Progenitor cell of endocrine pancreas (in vitro differentiated cells): ENCODE measurements at places on chromosomes 7 and 10.

- no peak for DNase-seq
These were observed 22.0 kb upstream of the OCM2 start for GRCh38 chr7:98011996-98012395.

DNA sequence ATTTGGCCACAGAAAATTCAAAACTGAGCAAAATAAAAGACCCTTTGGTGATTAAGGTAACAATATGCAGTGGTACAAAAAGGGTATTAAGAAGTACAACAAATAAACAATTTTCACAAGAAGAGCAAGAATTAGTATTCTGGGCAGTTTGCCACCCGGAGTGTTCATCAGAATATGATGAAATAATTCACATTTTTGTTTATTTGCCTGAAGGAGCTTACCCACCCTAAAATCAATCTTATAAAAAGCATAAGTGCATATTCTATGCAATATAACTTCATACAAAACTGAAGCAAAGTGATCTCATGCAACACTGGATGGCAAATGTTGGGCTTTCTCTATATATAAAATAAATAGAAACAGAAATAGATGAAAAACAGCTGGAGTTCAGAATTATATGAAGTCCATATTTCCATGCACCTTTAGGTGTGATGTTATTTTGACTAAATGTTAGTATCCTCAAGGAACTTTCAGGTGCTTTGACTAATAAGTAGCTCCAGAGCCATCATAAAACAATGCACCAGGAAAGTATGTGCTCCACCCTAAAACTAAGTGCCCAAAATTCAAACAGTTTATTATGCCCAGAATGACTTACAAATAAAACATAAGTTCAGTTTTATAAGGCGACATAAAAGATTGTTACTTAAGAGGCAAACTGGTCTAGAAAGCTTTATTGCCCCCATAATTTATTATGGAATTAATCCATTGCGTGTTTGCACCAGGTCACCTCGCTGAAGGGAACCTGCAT is 474.3 kb downstream of the SEMA3D start:
- DNase-seq, result no peak

- no peak for DNase-seq
These were observed 13.5 kb upstream of the PCGF5 start for GRCh38 chr10:91206837-91207474.

DNA sequence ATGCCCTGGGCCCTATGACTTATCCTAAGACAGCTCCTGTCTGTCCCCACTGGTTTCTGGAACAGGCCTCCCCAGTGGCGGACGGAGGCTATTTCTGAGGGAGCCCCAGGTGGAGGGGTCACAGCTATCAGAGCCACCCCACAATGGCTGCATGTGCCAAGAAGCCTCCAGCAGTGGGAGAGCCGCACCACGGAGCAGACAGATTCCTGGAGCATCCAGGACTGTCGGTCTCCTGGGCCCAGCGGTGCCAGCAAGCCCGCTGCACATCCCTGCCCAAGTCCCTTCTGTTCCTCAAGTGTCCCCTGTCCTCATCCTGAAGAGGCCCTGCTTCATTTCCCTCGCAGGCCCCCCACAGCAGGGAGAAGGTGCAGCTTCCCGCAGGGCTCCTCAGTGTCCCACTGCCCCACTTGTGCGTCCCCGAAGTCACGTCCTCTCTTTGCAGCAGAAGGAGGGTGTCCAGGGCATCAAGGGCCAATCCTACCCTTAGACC is 193.0 kb upstream of the SHH start:
- no peak for DNase-seq

GRCh38 chr10:132932461-132933307 is 9.7 kb downstream of the CFAP46 start:
- no peak for DNase-seq

DNA sequence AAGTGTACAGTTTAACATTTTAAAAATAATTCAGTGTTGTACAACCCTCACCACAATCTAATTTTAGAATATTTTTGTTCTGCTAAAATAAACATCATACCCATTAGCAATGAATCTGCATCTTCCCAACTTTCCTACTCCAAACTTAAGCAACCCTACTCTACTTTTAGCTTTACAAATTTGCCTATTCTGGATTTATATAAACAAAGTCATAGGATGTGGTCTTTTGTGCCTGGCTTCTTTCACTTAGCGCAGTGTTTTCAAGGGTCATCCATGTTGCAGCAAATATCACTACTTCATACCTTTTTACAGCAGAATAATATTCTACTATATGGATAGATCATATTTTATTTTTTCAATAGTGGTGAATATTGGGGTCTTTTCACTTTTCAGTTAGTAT is 18.9 kb downstream of the CALML3 start:
- DNase-seq, result no peak

GRCh38 chr7:151715666-151716315 is 161.1 kb downstream of the PRKAG2 start:
- DNase-seq, result no peak

DNA sequence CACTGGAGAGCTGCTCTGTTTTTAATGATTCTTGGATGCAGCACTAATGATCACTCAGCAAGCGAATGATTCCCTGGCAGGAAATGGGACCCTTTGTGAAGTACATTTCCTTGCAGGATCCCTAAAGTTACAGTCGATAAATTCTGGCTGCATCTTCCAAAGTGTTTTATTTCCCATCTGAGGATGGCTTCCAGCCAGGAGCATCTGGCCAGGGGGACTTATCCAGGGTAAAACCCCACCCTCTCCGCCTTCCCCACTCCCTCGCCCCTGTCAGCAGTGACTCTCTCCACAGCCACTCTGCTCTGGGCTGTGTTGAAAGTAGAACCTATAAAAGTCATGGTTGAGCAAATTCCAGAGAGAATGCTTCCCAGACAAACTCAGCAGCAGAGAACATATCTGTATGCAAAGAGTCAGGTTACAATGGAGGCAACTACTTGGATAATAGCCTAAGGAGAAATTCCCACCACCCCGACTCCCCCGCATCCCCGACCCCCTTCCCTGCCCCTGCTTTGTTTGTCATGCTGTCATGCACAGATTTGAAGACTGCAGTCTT is 111.0 kb upstream of the ANLN start:
- DNase-seq, result no peak

DNA sequence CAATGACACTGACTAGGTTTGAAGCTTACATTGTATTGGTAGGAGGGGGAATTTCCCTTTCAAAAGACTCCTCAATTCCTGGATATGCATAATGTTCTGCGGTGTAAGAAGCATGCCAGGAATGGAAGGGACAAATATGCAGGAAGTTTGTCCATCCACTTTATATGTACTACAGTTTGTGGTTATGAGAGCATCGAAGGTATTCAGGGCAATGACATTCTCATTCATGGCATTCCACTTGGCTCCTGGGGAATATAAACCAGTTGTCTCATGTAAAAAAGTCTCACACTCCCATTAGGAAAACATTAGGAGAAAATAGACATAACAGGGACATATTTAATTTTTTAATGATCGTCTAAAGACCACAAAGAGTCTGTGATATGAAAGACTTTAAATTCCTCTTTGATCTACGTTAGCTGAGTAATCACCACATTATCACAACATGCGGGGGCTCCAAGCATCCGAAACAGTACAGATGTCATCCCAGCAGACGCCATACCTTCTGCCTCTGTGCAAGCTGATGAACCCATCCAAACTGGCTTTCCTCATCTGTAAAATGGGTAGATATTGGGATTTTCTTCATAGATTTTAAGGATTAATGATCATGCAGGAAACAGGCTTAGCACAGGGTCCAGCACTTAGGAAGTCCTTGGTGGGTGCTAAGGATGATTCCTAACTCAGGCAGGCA is 675.3 kb downstream of the INHBA start:
- no peak for DNase-seq
